ENCODE measurements at places on chromosomes 16 and 17.

DNA sequence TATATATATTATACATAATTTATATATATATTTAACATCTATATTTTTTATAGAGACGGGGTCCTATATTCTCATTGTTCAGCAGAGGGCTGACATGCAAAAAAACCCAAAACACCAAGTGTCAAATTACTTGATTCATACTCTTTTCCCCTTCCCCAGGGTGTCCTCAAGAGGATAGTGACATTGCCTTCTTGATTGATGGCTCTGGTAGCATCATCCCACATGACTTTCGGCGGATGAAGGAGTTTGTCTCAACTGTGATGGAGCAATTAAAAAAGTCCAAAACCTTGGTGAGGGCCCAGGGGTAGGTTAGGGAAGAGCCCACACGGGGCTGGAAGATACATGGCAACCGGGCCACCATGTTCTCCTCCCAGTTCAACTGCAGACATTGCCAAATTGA is 11.0 kb downstream of the ITGAM start:
- no peak for DNase-seq

GRCh38 chr16:19094542-19095365 is 19.0 kb upstream of the ITPRIPL2 start:
- no peak for DNase-seq

DNA sequence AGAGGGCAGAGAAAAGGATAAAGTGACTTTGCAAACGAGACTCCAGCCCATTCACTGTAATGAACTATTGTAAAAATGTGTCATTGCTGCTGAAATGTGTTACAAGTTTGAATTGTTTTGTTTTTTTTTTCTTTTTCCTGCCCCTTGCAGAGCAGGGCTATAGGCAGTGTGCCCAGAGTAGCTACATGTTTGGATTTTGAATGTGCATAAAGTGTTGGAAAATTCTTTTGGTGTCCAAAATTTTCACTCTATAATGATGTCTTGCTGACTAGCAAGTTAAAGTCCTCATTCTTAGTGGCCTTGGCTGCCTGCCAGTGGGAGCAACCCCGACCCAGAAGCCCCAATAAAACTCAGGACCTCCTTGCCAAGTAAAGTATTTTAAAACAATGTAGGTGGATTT is 66.5 kb downstream of the IGF2BP1 start:
- DNase-seq, result peak; percentile 40

DNA sequence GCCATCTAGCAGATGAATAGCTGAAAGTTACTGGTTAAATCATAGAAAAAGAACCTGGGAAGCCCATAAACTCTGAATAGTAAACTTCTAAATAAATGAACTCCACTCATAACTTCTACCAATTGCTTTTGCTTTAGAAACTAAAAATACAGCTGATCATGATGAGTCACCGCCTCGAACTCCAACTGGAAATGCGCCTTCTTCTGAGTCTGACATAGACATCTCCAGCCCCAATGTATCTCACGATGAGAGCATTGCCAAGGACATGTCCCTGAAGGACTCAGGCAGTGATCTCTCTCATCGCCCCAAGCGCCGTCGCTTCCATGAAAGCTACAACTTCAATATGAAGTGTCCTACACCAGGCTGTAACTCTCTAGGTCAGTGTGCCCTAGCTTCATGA is 9.7 kb downstream of the KAT7 start:
- no peak for DNase-seq

DNA sequence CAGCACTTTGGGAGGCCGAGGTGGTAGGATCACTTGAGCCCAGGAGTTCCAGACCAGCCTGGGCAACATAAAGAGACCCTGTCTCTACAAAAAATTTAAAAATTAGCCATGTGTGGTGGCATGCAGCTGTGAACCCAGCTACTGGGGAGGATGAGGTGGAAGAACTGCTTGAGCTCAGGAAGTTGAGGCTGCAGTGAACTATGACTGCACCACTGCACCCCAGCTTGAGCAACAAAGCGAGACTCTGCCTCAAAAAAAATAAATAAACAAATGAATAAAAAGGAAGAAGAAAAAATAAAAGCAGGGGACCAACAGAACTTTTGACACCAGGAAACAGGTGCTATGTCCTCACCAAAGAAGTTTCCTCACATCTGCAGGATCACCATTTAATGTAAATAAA is 14.2 kb downstream of the TERF2 start:
- DNase-seq, result no peak

GRCh38 chr16:15899538-15900100 is 11.2 kb upstream of the CEP20 start:
- DNase-seq, result no peak

GRCh38 chr17:58252141-58252540 is 13.8 kb downstream of the LPO start:
- no peak for DNase-seq

DNA sequence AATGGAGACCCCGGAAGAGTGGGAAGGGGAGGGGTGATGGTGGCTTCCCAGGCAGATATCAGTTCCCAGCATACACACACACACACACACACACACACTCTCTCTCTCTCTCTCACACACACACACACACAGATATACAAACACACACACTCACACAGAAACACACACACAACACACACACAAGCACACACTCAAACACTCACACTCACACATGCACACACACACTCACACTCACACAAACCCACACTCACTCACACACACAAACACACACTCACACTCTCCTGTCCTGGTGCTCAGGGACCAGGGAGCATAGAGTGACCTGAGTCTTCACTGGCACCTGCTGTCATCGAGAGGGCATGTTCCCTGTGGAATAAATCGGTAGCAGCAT is 5.6 kb downstream of the CA4 start:
- no peak for DNase-seq

GRCh38 chr17:52546493-52546892 is 388.0 kb upstream of the CA10 start:
- DNase-seq, result no peak

DNA sequence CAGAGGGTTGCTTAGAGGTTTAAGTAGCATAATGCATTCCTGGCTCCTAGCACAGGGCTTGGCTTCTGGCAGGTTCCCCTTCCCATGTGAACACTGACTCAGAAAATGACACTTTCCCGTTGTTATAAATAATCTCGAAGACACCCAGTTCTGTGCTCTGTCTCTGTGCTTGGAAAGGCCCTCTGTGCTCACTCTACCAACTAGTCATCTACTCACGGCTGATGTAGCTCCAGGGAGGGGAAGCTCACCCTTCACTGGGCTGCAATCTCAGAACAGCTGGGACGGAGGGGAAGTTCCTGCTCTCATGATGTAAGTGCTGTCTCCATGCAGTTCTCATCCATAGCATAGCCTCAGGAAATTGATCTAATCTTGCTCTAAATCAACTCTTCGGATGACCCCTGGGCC is 230.5 kb upstream of the ASIC2 start:
- peak; percentile 76 for DNase-seq

DNA sequence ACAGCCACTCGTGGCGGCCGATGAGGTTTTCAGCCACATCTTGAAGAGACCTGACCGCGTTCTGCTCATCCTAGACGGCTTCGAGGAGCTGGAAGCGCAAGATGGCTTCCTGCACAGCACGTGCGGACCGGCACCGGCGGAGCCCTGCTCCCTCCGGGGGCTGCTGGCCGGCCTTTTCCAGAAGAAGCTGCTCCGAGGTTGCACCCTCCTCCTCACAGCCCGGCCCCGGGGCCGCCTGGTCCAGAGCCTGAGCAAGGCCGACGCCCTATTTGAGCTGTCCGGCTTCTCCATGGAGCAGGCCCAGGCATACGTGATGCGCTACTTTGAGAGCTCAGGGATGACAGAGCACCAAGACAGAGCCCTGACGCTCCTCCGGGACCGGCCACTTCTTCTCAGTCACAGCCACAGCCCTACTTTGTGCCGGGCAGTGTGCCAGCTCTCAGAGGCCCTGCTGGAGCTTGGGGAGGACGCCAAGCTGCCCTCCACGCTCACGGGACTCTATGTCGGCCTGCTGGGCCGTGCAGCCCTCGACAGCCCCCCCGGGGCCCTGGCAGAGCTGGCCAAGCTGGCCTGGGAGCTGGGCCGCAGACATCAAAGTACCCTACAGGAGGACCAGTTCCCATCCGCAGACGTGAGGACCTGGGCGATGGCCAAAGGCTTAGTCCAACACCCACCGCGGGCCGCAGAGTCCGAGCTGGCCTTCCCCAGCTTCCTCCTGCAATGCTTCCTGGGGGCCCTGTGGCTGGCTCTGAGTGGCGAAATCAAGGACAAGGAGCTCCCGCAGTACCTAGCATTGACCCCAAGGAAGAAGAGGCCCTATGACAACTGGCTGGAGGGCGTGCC is 30.1 kb downstream of the CIITA start:
- DNase-seq, result peak; percentile 58

- DNase-seq, result no peak
Observed at GRCh38 chr16:19112099-19112407, 1.7 kb upstream of the ITPRIPL2 start.

- DNase-seq, result no peak
Observed at GRCh38 chr16:13110124-13110796, 208.9 kb downstream of the SHISA9 start.

DNA sequence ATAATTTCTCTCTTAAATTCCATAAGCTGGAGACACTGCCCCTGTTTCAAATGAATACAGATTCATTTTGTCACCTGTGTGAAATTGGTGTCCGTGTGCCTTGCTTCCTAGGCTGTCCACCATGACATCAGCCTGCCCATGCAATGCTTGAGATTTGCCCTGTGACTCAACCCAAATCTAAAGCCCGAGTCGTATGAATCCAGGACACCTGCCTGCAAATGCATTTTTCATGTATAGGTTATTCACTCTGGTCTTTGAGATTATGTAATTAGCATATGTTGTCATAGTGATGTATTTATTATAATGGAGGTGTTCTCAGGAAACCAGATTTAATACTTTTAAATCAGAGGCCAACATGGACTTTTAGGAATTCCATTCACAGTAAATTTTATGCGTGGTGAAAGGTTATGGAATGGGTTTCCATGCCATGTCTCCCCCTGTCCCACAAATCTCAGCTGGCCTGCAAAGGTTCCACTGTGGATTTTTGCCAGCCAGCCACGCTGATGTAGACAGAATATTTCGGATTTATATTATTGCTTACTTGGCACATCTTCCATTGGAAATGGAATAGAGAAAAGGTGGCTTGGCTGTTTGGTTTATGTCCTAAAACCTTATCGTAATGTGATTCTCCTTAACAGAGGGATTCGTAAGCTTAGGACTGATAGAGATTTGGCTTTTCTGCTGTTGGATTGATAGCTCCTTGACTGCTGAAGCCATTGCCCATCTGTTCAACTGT is 551.1 kb downstream of the WWOX start:
- no peak for DNase-seq

- peak; percentile 68 for DNase-seq
Observed at GRCh38 chr16:30092373-30093010, 768 bp upstream of the TBX6 start.

DNA sequence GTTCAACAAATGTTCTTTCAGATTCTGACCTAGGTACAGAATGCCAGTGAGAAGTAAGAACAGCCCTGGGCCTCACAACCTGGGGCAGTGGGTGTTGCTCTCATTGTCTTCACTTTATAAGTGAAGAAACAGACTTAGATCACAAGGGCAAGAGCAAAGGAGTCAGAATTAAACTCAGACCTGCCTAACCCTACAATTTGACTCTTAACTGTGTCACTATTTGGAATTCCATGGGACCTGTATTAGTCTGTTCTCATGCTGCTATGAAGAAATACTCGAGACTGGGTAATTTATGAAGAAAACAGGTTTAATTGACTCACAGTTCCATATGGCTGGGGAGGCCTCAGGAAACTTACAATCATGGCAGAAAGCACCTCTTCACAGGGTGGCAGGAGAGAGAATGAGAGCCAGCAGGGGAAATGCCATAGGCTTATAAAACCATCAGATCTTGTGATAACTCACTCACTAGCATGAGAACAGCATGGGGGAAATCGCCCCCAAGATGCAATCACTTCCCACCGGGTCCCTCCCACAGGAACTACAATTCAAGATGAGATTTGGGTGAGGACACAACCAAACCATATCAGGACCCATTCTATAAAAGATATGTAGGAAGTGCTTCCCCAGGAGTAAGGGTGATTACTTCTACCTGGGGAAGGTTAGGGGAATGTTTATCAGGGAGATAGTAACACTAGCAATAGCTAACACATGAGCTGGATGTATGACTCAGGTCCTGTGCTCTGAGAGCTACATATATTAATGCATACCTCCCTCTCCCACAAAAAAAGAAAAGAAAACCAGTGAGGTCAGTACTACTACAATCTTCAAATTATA is 270.1 kb downstream of the SOX9 start:
- DNase-seq, result no peak

DNA sequence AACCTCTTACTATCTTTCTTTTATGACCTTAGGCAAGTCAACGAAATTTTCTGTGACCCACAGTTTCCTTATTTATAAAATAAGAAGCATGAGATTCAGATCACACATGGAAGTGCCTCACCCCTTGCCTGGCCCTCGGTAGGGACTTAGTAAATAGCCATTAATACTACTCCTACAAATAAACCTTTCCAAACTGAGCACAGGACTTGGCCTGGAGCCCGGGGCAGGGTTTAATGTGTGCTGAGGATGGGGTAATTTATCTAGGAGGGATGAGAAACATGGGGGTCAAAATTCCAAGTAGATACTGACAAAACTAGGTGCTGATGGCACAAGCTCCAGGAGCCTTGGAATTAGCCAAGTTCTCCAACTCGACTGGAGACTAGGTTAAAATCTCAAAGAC is 35.0 kb downstream of the PITPNC1 start:
- DNase-seq, result no peak

- no peak for DNase-seq
Observed at GRCh38 chr16:22789281-22789945, 24.5 kb upstream of the HS3ST2 start.

GRCh38 chr17:78141437-78142118 is 4.6 kb upstream of the C17orf99 start:
- no peak for DNase-seq

GRCh38 chr16:52755396-52755795 is 208.5 kb upstream of the TOX3 start:
- DNase-seq, result no peak

- DNase-seq, result no peak
Observed at GRCh38 chr16:29023279-29024277, 38.7 kb downstream of the LAT start.

- no peak for DNase-seq
Observed at GRCh38 chr17:16381496-16381820, 567 bp downstream of the UBB start.

- DNase-seq, result no peak
Observed at GRCh38 chr17:76534831-76535732, 2.4 kb downstream of the CYGB start.

DNA sequence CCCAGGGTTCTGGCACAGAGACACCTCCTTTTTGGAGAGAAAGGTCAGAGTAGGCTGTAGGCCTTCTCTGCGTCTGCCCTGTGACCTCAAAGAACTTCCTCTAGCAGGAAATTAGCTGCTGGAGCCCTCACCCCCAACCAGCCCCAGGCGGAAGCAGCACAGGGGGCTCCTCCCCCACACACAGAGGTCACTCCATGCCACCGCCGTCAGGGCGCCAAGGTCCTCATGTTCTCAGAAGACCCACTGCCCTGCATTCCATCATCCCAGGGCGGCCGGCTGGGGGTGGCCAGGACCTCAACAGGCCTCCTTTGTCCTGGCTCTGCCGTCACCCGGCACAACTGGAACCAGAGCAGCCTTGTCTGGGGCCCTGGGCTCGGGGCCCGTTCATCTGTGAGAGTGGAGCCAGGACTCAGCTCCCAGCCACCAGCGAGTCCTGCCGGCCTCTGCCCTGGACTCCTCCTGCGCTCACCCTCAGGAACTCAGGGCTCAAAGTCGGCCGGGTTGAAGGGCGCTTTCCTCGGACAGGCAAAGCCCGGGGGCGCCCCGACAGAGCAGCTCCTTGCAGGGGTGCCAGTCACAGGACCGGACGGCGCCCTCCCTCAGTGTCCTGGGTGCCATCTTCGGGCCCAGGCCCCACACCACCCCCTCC is 1.2 kb downstream of the TMC6 start:
- DNase-seq, result peak; percentile 80

All from anterior cingulate cortex (tissue), 58 donors.